Subcutaneous preadipocyte (primary cell): ENCODE measurements at places on chromosomes 1 and 21. TPM values are rescaled to one million over a fixed set of nuclear protein-coding genes. Genes with fewer than 3 reads are reported as not detected.

Gene PCSK9
- 4.3 and 4.4 TPM in 2 replicates for total RNA-seq

Gene DCDC2B
- total RNA-seq: not detected in 2 replicates

Gene AUNIP
- 2.6 and 5.3 TPM in 2 replicates for total RNA-seq

Gene APOBEC4
- total RNA-seq: not detected in 2 replicates

Gene RHD
- total RNA-seq: under 0.01 TPM in 1 of 2 replicates, not detected in the other

Gene WNT9A
- total RNA-seq: 0.78 and 1.5 TPM in 2 replicates

Gene UMODL1
- not detected in 2 replicates for total RNA-seq

Gene TLCD4
- under 0.01 and 1.2 TPM in 2 replicates for total RNA-seq

Gene FAM131C
- under 0.01 and 0.37 TPM in 2 replicates for total RNA-seq

Gene GPR37L1
- not detected in 2 replicates for total RNA-seq

Gene TRIM67
- under 0.01 TPM in 1 of 2 replicates, not detected in the other for total RNA-seq

Gene CATSPERE
- total RNA-seq: 0.78 and 1.5 TPM in 2 replicates

Gene LIN9
- 5.1 and 7.8 TPM in 2 replicates for total RNA-seq

Gene MFSD2A
- 6.2 and 16.6 TPM in 2 replicates for total RNA-seq

Gene ATF3
- total RNA-seq: 1.2 and 3.3 TPM in 2 replicates

Gene SPATA1
- total RNA-seq: 0.59 and 1.8 TPM in 2 replicates

Gene PYHIN1
- 0.20 and 2.6 TPM in 2 replicates for total RNA-seq

Gene DENND1B
- 5.5 and 6.8 TPM in 2 replicates for total RNA-seq

Gene ATP5PB
- 325 and 354 TPM in 2 replicates for total RNA-seq

Gene SLC2A5
- 3.1 and 14.7 TPM in 2 replicates for total RNA-seq

Gene GJC2
- total RNA-seq: 1.8 and 2.7 TPM in 2 replicates

Gene OBSCN
- 1.4 and 2.9 TPM in 2 replicates for total RNA-seq

Gene CLDN17
- not detected in 2 replicates for total RNA-seq

Gene PHGDH
- 64.7 and 72.8 TPM in 2 replicates for total RNA-seq

Gene PALMD
- total RNA-seq: 0.20 and 0.37 TPM in 2 replicates

Gene CLIC6
- 0.20 and 0.73 TPM in 2 replicates for total RNA-seq

Gene FAM72A
- 2.2 and 4.3 TPM in 2 replicates for total RNA-seq

Gene GRHL3
- total RNA-seq: not detected in 2 replicates

Gene PTPN7
- not detected in 2 replicates for total RNA-seq

Gene APCS
- not detected in 2 replicates for total RNA-seq

Gene TMED5
- 67.6 and 83.7 TPM in 2 replicates for total RNA-seq

Gene KRTAP19-1
- total RNA-seq: not detected in 2 replicates

Gene RAB7B
- total RNA-seq: 8.2 and 9.9 TPM in 2 replicates

Gene MIXL1
- not detected in 2 replicates for total RNA-seq

Gene TRMT13
- 11.4 and 16.0 TPM in 2 replicates for total RNA-seq

Gene CDC73
- total RNA-seq: 15.4 and 20.3 TPM in 2 replicates

Gene GFI1
- under 0.01 and 0.20 TPM in 2 replicates for total RNA-seq

Gene UQCRHL
- 1.5 and 2.2 TPM in 2 replicates for total RNA-seq

Gene TMEM82
- not detected in 2 replicates for total RNA-seq

Gene ADORA1
- total RNA-seq: 0.37 and 0.59 TPM in 2 replicates

Gene PRRX1
- 384 and 523 TPM in 2 replicates for total RNA-seq

Gene PRR9
- not detected in 2 replicates for total RNA-seq

Gene S100A9
- not detected in 2 replicates for total RNA-seq

Gene CAPN2
- 376 and 586 TPM in 2 replicates for total RNA-seq

Gene PLCH2
- total RNA-seq: 0.20 TPM in 1 of 2 replicates, not detected in the other
